ENCODE measurements at places on chromosomes 13 and 19.

GRCh38 chr19:12975221-12975741, 5.9 kb downstream of the DAND5 start:
- DNase-seq: no peak

GRCh38 chr13:87925006-87925405, 253.8 kb downstream of the SLITRK5 start:
- no peak for DNase-seq

- DNase-seq: no peak
Measured at GRCh38 chr13:29526741-29527140, 68.7 kb downstream of the SLC7A1 start.

DNA sequence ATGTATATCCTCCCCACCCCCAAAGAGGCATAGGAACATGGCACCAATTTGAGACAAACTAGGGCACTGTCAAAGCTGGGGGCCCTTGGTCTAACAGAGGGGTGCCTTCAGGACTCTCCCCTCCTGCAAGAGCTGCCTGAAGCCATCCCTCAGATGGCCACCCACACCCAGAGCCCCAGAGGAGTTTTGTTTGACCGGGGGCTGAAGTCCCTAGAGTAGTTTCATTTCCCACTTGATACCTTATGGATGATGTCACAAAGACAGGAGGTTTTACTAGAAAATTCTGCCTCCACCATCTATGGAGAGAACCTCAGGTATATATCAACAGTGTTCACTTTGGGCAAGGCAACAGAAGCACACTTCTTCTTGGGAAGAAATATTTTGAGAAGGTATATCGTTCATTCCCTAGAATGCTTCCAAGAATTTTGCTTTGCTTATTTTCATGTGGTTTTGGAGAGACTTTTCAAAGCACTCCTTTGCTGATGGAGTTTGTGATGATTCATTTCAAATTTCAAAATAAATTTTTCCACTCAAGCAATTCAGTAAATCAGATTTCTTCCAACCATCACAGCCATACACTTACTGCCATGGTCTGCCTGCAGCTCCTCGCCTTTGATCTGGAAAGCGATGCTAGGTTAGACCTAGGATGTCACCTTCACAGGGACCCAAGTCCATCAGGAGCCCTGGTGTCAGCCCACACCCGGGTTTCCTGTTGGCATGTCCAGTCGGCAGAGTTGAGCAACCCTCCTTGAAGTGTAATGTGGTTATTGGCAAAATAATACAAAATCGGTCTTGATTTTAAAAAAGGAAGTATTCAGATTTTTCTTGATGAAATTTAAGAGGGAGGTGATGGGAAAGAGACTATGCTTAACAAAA, 207.0 kb downstream of the SHISA2 start:
- DNase-seq: no peak

DNA sequence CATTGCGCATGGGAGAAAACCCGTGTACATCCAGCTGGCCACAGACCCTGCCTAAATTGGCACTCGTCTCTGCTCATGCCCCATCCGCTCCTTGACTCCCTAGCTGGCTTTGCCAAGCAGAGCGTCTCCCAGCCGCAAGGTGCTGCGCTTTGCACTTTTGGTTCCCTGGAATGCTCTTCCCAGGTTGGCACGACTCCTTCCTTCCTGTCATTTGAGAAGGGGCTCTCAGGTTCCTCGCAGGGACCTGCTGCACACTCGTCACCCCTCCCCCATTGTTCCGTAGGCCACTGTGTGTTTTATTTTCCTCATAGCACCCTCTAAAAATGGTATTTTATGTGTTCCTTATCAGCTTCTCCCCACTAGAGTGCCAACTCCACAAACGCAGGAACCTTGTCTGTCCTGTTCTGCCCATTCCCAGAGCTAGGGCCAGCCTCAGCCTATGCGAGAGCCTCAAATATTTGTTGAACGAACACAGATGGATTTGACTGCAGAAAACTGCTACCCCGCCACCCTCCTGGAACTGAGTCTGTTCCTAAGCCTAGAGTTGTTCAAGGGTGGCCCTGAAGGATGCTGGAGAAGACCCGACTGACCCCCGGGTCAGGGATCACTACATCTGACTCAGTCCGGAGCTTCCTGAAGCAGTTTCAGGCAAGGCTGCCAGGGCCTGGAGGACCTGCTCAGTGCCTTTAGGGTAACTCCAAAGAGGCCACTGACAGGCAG, 8.4 kb upstream of the CEBPA start:
- no peak for DNase-seq

GRCh38 chr13:29125934-29126424, 305.8 kb downstream of the MTUS2 start:
- no peak for DNase-seq

DNA sequence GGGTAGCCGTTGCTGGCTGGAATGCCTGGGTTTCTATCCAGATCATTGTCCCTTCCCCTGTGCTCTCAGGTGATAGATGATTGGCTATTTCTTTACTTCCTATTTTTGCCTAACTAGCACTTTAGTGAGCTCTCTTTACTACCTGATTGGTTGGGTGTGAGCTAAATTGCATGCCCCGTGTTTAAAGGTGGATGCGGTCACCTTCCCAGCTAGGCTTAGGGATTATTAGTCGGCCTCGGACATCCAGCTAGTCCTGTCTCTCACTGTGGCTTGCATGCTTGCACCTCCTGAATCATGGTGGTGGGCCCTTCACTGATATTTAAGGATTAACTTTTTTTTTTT, 10.1 kb downstream of the TTYH1 start:
- DNase-seq: no peak

DNA sequence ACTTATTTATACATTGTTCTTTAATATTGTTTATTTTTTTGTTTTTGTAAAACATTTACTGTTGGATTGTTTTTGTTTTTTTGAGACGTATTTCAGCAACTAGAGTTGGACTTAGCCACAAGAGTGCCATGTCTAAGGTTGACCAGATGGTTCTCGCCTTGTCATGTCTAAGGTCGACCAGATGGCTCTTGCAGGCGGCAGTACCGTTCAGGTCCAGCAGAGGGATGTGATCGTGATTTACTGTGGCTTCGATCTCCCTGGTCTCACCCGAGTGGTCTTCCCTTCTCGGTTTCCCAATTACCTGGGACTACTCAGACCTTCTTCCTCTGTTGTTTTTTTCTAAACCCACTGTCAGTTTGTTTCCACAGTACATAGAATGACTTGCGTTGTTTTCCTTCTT, 1438.6 kb downstream of the UQCRFS1 start:
- DNase-seq: no peak

Measured in hippocampal formation (tissue), 2 donors.